CD4-positive, alpha-beta T cell treated with Interleukin-17A for 1 hour (primary cell): ENCODE measurements at places on chromosomes 4 and X.

DNA sequence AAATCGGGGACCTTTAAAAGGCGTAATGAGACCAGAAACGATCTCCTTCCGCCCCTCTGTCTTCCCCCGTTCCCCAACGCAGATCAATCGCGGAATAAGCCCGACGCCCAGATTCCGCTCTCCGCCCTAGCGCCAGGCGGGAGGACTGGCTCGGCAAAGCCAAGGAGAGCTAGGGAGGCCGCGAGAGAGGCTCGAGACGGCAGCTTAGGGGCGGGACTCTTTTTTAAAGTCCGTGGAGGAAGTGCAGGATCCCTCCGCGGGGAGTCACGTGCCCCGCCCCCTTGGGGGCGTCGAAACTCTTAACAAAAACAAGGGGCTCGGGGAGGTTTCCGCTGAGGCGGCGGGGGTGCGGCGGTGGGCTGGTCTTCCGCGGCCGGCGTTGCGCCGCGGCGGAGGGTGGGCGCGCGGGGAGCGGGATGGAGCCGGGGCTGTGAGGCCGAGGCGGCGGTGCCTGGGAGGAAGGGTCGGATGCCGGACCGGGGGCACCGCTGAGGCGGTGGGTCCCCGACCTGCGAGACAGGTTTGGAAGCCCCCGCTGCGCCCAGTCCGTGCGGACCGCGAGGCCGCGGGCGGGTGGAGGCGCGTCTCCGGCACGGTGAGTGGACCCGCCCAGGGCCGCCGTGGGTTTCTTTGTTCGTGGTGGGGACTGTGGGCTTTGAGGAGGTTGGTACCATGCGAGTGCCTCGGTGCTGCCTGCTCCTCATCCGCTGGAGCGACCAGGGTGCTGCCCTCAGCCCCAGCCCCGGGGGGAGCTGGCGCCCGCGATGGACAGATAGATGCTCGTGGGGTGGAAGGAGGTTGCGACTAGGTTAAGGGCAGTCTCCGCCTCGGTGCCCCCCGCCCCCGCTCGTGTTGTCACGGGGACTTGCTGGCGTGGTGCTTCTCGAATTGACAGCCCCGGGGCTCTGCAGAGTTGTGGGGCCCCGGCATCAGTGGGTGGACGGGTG, at the start of gene CCNG2:
Gene CCNG2 (plus strand): TSS at position 296 of the 947 bp plus-strand sequence. CDS start 1,326 bp downstream, outside the sequence.
- DNase-seq: peak; percentile 39

DNA sequence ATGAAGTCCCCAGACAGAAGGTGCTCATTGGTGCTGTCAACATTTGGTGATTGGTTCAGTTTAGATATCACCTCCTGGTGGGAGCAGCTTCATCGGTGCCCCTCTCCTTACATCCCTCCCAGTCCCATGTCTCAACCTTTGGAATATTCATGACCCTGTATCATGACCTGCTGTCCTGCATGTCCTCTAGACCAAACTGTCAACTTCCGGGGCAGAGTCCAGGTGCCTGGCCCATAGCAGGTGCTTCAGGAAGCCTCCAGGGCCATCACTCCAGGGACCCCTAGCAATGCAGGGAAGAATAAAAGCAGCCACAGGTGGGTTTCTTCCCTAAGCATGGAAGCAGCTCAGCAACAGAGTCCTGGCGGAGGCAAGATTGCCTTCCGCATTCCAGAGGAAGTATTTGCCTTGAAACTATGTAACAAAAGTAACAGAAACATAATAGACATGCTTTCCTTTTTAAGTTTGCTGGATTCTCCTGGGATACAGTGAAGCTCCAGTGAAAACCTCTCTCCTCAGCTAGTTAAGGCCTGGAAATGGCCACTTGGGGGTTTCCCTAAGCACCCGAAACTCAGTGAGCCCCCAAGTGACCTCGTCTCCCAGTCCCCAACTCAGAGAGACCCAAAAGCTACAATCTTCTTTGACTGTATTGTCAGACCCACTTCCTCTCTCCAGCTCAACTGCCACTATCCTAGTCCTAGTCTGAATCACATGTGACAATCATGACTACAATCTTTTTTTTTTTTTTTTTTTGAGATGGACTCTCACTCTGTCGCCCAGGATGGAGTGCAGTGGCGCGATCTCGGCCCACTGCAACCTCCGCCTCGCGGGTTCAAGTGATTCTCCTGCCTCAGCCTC, 1.3 kb upstream of the ATP6AP1 start:
- DNase-seq: no peak

GRCh38 chr4:108171339-108172230, 2.9 kb upstream of the LEF1 start:
- DNase-seq: peak; percentile 65

- DNase-seq: peak; percentile 9
Observed at GRCh38 chr4:54945838-54946237, 179.6 kb downstream of the KDR start.

DNA sequence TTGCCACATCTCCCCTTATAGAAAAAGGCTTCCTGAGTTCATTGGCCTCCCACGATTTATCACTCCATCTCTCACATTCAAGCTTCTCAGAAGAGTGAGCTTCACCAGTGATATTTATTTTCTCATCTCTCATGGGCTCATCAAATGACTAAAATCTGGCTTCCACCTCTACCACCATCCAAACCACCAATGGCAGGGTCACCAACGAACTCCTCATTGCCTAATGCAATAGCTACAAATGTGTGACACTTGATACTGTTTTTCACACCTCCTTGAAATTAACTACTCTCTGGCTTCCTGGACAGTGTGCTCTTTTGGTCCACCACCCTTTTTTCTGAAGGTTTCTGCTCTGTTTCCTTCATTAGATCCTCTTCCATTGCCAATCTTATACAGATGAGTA, 129.0 kb downstream of the SH2D1A start:
- DNase-seq: no peak

DNA sequence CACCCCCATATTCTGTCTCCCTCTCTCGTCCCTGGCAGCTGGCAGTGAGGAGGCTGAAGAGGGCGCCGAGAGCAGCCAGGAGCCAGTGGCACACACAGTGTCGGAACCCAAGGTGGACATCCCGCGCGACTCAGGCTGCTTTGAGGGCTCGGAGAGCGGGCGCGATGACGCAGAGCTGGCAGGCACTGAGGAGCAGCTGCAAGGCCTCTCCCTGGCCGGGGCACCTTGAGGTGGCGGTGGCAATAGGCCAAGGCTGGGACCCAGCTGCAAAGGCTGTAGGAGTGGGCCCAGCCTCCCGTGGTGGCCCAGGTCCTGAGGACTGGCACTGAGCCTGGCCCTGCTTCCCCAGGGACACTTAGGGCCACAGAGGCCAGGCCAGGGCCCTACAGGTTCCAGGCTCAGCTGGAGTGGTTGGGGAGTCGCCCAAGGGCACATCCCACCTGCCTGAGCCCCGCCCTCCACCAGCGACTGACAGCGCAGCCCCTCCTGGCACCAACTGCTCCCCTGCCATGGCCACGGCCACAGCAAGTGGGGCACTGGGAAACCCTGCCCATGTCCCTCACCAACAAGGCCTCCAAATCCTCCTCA, 13.9 kb downstream of the SASH3 start:
- DNase-seq: no peak
